Hypothalamus (tissue), 51 donors: ENCODE measurements at places on chromosomes 6 and 20.

- no peak for DNase-seq
Measured at GRCh38 chr6:45420083-45420908, 42.6 kb upstream of the SUPT3H start.

DNA sequence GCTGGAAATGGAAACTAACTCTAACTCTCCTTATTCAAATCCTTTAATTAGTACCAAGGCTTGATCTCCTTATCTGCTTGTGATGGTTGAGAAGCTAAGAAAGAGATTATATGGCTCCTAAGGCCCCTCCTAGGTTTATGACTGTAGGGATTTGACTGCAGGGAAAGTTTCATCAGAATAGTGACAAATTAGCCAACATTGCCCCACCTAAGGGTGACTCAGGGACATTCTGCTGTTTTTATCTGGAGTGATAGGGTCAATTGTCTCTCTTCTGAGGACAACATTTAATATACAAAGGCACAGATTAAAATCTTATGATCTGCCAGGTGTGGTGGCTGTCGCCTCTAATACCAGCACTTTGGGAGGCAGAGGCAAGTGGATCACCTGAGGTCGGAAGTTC, 138.1 kb upstream of the MARCKS start:
- no peak for DNase-seq

DNA sequence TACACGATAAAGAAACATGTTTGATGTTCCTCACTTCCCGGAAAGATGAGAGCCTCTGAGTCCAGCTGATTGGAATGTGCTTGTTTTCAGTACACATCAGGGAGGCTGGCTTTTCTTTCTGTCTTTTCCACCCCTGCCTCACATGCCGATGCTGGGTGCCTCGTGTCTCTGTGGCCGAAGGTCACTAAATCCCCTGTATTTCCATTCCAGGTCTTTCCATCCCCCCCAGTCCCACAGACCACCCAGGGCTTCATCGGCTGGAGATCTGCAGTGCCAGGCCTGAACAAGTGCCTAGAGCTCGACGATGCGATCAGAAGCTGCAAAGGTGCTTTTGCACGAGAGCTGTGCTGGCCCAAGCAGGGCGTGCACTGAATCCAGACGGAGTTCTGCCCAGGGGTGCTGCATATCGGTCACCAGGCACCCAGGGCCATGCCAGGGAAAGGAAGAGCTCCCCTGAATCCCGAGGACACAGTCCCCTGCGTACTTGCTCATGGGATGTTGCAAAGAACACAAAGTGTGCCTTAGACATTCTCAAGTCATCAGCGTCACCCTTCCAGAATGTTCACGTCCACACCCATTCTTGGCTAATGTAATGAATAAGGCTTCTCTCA, 67.9 kb downstream of the ANKRD60 start:
- DNase-seq = no peak

GRCh38 chr20:43187476-43188233, 2.1 kb downstream of the PTPRT start:
- peak; percentile 23 for DNase-seq

DNA sequence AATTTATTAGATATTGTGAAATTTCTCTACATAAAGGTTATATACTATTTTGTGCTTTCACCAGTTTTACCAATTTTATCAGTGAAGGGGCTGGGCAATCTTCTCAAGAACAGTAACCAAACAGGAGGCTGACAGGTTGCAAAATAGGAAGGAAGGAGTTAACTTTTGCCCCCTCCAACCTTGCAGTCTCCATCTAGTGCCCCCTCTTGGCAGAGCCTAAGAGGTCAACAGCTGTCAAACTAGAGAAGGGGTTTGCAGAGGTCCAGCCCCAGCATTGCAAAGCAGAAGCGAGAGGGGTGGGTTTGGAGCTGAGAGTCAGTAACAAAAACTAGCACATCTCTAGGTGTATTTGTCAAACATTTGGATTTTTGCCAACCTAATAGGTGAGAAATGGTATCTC, 391.0 kb downstream of the CDC5L start:
- DNase-seq = no peak

GRCh38 chr20:61436667-61437279, 184.7 kb downstream of the CDH4 start:
- DNase-seq = peak; percentile 59

- no peak for DNase-seq
Measured at GRCh38 chr6:145669627-145670034, 65.7 kb downstream of the EPM2A start.

DNA sequence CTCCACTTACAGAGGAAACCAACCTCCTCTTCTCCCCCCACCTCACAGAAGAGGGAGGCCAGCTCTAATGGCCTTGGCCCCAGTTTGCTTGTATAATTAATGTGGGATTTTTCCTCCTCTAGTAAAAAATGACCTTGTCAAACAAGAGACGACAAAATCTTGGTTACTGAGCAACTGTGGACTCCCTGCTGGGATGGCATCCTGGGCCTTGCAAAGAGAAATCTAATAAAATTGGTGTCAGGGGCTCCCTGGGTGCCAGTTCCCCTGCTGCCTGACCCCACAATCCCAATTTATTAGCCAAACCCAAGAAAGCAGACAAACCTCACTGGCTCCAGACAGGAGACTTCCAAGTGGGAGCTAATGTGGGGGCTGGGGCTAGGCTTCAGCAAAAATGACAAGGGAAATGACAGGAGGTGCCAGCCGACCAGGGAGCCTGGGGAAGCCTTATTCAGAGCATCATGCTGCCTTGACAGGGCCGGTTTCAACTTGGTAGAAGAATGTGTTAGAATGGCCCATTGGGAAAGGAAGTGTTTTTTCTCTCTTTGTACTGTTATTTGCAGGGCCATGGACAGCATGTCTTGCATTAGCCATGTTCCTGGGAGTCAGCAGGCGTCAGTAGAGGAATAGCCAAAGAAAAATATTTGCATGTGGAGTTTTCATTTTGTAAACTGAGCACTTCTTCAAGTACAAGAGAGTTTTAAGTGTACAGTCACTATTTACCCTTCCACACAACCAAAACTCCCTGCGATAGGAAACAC, 816.9 kb downstream of the DHX35 start:
- no peak for DNase-seq

GRCh38 chr6:142700032-142700431, 244.9 kb downstream of the HIVEP2 start:
- no peak for DNase-seq

GRCh38 chr6:67870321-67870720, 764.8 kb upstream of the ADGRB3 start:
- no peak for DNase-seq

DNA sequence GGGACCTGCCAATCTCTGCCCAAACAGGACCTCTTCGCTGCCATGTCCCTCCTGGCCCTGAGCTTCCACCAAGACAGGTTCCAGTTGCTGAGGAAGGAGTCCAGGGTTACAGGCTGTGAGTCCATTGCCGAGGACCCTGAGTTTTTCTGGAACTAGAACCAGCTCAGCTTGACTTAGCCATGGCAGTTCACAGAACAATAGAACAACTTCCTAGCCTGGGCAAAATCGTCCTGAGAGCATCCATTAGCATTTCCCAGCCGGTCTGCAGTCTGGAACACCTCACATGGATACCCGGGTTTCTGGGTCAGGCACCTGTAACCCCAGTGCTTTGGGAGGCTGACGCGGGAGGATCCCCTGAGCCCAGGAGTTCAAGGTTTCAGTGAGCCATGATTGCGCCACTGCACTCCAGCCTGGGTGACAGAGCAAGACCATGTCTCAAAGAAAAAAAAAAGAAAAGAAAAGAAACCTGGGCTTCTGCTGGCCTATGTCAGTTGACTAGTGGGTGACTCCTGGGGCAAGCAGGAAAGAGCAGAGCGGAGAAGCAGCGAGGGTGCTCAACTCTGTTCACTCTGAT, 90.3 kb downstream of the TCP11 start:
- DNase-seq = no peak

DNA sequence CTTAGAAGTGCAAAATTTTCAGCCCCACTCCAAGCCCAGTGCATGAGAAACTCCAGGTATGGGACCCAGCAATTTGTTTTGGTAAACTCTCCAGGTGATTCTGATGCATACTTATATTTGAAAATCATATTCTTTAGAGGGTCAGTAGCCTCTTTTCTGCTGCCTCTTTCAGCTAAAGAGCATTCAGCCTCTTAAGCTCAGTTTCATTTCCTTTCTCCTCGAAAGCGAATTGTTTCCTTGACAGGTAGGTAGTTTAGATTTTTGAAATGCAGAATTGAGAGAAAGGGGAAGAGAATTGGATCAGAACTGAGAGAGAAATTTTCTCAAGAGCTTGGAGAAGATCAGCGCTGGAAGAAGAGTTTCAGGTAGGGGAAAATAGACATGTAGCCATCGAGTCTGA, 995.8 kb upstream of the FLRT3 start:
- DNase-seq = no peak

DNA sequence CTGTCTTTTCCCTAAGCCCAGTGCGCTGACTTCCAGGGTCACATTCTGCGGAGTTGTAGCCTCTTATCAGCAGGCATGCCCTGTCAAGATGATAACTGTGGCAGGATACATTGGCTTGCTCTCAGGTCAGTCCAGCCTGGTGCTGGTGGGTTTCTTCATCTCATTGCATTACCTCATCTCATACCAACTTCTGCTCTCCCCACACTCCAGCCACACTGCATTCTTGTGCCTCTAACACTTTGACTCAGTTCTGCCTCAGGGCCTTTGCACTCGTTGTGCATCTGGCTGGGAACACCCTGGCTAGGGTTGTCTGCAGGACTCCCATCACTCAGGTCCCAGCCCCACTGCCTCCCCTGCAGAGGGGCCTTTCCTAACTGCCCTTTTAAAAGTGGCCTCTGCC, 110.3 kb upstream of the BACH2 start:
- DNase-seq = no peak

GRCh38 chr6:36131511-36132245, 1.4 kb downstream of the MAPK13 start:
- no peak for DNase-seq

DNA sequence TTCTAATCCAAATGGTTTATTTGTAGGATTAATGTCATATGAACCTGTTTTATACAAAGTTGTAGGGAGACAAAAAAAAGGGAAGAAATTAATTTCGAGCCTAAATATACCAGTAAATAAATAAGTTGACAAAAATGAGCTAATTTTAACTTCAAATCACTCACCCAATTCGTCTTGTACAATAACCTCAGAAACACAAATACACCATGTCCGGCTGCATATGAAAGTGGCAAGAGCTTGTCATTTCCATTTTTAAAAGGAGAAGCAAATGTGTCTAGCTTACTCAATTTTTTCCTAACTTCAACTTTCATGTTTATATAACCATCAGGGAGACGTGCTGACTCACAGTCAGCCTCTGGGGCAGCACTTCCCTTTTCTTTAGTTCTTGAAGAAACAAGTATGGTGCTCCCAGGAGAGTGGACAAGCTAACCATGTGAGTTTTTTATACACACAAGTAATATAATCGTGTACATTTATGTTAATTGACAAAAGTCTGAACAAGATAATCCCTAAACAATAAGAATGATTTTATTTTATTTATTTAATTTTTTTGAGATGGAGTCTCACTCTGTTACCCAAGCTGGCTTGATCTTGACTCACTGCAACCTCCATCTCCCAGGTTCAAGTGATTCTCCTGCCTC, 55.5 kb upstream of the SGK1 start:
- peak; percentile 12 for DNase-seq

- peak; percentile 5 for DNase-seq
Measured at GRCh38 chr20:17568972-17569521, 828 bp upstream of the DSTN start.

- DNase-seq = no peak
Measured at GRCh38 chr20:47708140-47708807, 77.0 kb downstream of the SULF2 start.

DNA sequence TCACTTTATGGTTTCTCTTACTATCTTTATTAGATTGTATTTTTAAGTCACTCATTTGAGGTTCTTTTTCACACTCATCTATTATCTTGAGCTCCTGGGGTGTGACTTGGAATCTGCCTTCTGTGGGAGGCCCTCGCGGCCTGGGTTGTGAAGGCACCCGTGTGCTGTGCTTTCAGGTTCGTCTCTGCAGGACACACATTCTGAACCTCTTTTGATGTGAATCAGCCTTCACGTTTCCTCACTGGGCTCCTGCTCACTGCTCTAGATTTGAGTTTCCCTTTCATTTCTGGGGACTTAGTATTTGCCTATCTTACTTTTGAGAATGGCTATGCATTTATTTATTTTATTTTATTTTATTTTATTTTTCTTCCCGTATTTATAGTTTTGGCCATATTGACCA, 97.8 kb downstream of the PACRG start:
- DNase-seq = no peak

GRCh38 chr20:227439-228105, 514 bp downstream of the DEFB129 start:
- no peak for DNase-seq

DNA sequence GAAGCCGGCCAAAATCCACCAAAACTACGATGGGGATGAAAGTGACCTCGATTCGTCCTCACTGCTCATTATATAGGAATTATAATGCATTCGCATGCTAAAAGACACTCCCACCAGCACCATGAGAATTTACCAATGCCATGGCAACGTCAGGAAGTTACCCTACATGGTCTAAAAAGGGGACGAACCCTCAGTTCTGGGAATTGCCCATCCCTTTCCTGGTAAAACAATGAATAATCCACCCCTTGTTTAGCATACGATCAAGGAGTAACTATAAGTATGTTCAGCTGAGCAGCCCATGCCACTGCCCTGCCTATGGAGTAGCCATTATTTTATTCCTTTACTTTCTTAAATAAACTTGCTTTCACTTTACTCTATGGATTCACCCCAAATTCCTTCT, 20.1 kb upstream of the FAM110A start:
- DNase-seq = no peak

- DNase-seq = no peak
Measured at GRCh38 chr6:24273096-24273870, 84.6 kb downstream of the DCDC2 start.

DNA sequence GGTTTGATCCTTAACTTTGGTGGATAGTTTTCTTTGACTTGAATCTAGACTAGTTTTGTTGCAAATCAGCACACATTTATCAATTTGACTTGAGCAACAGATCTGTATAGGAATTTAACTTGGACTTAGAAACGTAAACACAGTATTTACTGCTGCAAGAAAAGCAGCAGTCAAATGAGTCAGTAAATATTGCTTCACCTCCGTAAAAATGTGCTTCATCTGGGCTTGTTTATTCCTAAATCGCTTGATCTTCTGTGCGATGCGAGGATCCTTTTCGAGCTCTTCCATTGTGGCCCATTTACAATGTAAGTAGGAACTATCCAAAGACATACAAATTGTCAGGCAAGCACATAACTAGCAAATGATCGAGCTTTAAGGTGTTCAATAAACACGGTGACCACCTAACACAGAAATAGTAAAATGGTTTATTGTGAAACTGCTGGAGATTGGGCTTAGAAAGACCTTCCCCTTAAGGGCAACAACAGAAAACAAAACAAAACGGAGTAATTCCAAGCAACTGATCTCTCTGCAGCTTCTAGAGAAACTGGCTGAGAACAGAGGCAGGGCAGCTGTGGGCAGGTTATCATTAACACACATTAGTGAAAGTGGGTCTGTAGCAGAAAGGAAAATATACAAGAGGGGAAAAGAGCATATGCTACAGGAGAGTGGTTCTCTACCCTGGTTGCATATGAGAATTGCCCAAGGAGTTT, 120.8 kb downstream of the CHD6 start:
- no peak for DNase-seq

- no peak for DNase-seq
Measured at GRCh38 chr6:45756606-45757005, 259.1 kb downstream of the CLIC5 start.

GRCh38 chr20:63697868-63698545, 1.6 kb downstream of the TNFRSF6B start:
- DNase-seq = no peak

- DNase-seq = no peak
Measured at GRCh38 chr6:36499918-36500317, 47.4 kb downstream of the STK38 start.
